ENCODE measurements at places on chromosomes 3 and 15.

GRCh38 chr3:37937156-37937555 is 53.4 kb upstream of the VILL start:
- no peak for DNase-seq

- no peak for DNase-seq
Observed at GRCh38 chr15:35306361-35306981, 221.4 kb upstream of the NANOGP8 start.

DNA sequence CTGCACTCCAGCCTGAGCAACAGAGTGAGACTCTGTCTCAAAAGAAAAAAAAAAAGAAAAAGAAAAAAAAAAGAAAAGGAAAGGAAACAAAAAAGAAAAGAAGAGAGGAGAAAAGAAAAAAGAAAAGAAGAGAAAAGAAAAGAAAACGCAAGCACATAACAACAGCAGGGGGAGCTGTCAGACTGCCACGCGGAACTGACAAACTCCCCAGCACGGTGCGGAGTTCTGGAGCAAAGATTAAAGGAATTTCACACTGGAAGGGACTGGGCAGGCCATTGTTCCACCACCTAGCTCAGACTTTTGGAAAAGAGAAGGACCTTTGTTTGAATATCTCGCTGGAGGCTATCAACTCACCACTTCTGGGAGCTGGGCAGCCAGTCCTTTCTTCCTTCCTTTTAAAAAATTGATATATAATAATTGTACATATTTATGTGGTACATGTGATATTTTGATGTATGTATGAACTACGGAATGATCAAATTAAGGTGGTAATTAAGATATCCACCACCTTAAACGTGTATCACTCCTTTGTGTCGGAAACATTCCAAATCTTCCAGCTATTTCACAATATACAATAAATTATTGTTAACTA is 40.5 kb downstream of the DPPA2 start:
- peak; percentile 2 for DNase-seq

- DNase-seq: no peak
Observed at GRCh38 chr3:42706721-42707619, 4.4 kb upstream of the HHATL start.

DNA sequence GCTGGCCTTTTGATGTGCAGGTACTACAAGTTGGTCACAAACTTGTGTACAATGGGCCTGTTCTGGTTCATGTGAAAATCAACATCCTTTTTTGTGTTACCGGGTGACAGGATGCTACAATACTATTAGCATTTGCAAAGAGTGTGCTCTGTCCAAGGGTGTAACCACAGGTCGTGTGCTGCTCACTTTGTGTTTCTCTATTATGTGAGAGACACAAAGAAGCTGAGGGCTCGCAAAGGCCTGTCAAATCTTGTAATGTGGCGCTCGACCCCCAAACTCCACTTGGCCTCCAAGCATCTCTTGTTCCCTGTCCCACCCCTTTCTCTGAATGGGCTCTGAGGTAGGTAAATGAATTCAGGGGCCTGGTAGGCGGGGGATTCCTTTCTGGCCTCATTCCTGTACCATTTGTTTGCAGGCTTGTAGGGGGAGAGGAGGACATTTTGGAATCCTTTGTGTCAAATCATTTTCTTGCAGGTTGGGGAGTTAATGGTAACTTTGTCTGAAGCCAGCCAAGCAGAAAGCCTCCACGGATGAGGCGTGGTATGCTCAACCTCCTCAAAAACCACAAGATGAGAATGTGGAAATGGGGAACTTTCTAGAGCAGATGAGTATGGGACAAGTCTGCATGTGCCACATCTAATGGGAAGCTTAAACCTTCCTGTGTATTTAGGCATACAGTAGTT is 109.1 kb downstream of the OPA1 start:
- no peak for DNase-seq

- no peak for DNase-seq
Observed at GRCh38 chr15:63611177-63611576, 14.0 kb downstream of the FBXL22 start.

DNA sequence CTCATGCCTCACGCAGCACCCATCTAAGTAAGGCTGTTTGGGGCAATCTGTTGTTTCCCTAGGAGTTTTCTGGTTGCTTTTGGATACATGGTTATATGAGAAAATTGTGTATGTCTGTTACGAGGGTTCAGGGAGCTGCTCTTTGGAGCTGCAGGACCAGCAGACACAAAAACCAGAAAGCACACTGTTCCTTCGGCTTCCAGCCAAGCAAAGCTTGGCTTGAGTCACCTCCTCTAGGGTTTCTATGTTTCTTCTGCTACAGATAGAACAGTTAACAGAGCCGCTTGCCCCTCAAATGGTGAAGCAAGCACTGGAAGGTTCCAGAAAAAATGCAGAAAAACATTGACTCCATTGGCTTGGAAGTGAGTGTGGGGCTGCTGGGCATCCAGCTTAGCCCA is 49.2 kb upstream of the CTDSPL start:
- DNase-seq: no peak

DNA sequence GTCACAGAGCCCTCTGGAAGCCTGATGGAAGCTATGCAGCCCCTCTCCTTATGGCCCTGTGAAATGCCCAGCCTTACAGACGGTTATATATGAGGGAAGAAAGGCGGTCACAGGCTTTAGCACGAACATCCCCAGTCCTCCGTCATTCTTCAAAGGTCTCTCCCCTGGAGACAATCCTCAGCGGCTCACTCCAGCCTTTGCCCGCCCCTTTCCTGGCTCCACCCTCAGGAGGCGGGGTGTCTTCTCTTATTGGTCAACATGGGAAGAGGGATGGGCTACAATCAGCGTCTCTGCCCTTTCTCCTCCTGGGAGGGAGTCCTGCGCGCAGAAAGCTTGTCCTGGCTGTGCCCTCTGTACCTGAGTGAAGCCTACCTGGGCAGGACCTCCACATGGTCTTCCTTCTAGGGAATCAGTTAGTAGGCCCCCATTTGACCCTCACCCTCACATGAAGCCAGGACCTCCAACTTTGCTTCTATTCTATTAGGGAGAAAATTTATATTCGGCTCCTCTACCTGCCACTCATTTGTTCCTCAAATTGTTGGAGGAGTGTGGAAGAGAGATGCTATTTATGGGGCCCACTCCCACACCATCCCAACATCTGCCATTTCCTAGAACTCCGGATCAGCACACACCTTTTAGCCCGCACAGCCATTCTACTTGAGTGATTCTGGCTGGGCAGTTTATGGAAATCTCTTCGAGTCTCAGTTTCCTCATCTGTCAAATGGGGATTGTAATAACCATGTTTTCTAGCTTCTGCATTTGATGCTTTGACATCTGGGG is 112.9 kb upstream of the SLC6A11 start:
- DNase-seq: no peak

DNA sequence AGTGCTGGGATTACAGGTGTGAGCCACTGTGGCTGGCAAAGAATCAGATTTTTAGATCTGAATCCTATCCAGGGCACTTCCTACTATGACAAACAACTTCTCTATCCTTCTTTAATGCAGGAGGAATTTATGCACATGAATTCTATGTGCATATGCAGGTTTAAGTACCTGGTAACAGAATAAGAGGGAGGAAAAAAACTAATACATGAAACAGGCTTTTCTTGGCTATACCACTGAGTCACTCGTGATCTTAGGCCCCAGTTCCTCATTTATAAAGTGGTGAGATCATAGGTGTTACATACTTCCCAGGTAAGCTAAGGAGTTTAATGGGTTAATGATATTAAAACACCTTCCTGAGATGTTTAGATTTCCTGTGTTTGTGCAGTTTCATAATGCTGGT is 108.2 kb downstream of the TP63 start:
- no peak for DNase-seq

DNA sequence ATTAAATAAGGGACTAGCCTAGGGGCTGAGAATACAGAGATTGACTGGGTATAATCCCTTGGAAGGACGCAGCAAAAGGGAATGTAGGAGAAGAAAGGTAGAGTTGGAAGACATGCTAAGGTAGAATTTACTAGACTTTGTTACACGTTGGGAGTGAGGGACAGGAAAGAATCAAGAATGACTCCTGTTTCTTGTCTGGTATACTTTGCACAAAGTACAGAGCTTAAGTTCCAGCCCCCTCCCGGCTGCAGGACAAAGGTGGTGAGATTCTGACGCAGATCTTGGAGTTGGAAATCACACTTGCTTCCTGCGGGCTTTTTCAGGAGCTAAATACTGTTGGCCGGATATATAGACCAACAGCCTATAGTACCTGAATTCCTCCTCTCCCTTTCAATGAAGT is 895 bp downstream of the HYKK start:
- DNase-seq: no peak

GRCh38 chr15:66647358-66647757 is 54.7 kb upstream of the SMAD6 start:
- DNase-seq: no peak

- no peak for DNase-seq
Observed at GRCh38 chr15:73608941-73609340, 24.2 kb downstream of the NPTN start.

DNA sequence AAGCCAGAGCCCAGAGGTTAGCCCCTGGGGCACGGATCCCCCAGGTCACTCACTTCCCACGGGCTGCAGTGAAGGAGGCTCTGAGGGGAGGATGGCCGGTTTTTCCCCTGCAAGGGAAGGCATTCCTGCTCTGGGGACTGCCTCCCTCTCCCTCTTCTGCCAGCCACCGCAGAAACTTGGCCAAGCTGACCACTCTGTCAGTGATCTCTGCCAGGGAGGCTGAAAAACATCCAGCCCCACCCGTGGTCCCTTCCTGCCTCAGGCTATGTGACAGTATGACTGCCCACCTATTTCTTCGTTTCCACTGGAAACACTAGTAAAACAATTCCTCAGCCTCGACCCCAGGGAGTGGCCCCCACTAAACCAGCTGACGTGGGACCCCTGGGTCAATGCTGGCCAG is 14.6 kb upstream of the FANCD2 start:
- no peak for DNase-seq

Measured in AG04450 (cell line).